ENCODE measurements at places on chromosomes 1 and 21.

- DNase-seq = no peak
Observed at GRCh38 chr21:36489776-36490165, 9.8 kb upstream of the CLDN14 start.

DNA sequence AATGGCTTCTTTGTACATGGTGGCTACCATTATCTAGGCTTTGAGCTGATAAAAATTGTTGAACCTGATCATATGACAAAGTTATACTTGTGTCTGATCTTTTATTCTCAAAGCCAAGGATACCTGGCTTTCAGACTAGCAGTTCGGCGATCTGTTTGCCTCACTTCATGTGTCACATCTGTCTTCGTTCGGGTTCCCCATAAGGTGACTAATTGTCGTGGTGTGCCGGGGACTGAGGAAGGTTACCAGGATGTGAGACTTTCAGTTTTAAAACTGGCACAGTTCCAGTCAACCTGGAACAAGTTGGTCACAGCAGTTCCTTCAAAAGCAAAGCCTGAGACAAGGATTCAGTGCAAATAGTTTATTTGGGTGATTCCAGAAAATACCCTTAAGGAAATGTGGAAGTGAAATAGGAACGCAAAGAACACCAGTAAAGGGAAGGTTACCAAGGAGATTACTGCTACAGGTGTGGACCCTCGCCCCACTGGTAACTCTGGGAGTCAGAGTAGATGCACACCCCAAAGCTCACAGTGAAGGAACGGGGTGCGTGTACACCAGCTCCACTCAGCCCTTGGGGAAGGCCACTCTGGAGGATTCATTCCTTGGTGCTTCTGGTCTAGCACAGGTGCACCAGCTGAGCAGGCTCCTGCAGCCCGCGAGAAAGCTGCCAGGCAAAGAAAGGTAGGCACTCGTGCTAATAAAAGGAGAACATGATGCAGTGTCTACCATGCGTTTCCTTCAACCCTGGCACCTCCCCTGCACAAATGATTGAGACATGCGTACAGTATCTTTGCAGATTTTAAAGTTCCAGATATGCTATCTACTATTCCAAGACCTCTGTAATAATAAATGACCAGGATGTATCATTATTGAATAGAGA lies 69.0 kb downstream of the VWA5B1 start:
- DNase-seq = no peak

GRCh38 chr1:90246069-90246468 lies 251.2 kb downstream of the ZNF326 start:
- no peak for DNase-seq

GRCh38 chr1:193311226-193311948 lies 125.0 kb upstream of the B3GALT2 start:
- DNase-seq = no peak

GRCh38 chr1:235430991-235431390 lies 63.8 kb downstream of the TBCE start:
- DNase-seq = no peak

DNA sequence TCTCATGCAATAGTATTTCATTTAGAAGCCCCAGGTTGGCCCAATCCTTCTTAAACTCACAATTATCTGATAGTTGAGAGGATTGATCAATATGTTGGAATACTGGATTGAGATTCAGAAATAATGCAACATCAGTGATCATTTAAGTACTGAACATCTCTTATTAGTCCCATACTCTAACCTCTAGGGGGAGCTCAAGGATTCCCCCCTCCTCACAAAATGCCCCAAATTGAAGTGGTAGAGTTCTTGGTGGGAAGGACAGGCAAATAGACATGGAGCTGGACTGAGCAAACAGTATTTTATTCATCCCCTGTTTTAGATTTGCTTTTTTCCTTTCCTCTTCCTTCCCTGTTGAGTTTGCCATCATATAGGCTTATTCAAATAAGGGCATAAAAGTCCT lies 62.8 kb downstream of the NGF start:
- DNase-seq = no peak

DNA sequence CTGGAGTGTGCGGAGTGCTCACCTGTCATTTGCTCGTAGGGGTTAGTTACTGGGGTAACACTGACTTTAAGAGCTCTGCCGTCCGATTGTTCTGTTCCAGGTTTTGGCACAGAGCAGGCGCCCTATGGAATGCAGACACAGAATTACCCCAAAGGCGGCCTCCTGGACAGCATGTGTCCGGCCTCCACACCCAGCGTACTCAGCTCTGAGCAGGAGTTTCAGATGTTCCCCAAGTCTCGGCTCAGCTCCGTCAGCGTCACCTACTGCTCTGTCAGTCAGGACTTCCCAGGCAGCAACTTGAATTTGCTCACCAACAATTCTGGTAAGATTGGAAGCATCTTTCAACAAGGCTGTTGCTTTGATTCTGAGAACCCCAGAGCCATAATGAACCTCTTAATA lies 12.6 kb downstream of the ETS2 start:
- no peak for DNase-seq

DNA sequence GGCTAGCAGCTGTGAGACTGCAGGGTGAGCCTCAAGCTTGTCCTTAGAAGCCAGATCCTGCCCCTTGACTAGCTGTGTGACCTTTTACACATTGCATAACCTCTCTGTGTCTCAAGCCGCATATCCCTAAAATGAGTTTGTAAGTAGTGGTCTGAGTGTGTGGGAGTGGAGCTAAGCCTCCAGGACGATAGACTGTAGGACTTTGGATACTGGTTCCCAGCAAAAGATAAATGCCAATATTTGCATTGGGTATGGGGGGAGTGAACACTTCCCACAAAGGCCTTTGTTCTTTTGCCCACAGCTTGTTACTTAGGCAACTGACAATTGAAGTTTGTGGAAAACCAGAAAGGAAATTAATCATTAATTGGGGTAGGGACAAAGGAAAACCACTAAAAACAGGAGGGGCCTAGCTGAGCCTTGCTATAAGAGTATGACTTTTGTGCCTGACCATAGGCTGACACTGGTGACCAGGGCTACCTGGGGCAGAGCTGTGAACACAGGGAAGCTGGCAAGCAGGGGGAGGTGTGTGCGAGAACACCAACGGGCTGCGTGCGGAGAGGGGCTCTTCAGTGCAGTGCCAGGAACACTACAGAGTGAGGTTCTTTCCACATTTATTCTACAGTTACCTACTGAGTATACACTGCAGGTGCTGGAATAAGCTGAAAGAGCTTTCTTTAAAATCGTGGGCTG lies 102.4 kb upstream of the ETV3 start:
- no peak for DNase-seq

- DNase-seq = no peak
Observed at GRCh38 chr1:225933072-225933471, 7.9 kb downstream of the LEFTY2 start.

DNA sequence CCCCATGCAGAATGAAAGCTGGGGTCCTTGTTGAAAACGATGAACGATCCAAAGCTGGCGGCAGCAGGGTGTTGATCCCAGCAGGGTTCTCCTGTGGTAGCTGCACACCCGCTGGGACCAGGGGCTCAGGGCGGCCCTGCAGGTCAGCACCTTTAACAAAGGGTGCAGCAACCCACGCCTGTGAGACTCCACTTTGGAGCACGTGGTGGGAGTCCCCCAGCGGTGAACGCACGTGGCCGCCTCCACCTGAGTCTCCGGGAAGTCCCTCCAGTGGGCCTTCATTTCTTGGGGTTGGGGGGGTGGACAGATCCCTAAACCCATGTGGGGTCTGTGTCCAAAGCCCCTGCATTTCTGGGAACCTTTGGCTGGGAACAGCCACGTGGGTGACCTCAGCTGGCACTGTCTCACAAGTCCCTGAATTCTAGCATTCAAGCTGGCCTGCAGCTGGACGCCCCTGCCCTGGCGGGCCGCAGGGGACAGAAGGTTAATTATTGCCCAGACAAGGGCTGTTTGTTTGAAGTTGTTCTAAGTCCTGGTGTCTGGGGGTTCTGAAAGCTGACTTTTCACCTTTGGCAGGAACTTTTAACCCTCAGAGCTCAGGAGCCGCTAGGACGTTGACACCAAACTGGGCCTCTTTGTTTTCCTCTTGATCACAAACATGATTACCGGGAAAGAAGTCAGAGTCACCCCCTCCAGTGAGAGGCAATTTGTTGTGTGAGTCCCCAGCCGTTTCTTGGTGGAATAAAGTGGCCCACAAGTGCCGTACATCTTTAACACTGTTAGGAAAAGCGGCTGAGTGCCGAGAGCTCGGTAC lies 64.5 kb downstream of the COL18A1 start:
- DNase-seq = no peak

GRCh38 chr1:54876814-54877213 lies 10.2 kb downstream of the DHCR24 start:
- no peak for DNase-seq

- DNase-seq = no peak
Observed at GRCh38 chr21:34020983-34021553, 52.3 kb upstream of the MRPS6 start.

DNA sequence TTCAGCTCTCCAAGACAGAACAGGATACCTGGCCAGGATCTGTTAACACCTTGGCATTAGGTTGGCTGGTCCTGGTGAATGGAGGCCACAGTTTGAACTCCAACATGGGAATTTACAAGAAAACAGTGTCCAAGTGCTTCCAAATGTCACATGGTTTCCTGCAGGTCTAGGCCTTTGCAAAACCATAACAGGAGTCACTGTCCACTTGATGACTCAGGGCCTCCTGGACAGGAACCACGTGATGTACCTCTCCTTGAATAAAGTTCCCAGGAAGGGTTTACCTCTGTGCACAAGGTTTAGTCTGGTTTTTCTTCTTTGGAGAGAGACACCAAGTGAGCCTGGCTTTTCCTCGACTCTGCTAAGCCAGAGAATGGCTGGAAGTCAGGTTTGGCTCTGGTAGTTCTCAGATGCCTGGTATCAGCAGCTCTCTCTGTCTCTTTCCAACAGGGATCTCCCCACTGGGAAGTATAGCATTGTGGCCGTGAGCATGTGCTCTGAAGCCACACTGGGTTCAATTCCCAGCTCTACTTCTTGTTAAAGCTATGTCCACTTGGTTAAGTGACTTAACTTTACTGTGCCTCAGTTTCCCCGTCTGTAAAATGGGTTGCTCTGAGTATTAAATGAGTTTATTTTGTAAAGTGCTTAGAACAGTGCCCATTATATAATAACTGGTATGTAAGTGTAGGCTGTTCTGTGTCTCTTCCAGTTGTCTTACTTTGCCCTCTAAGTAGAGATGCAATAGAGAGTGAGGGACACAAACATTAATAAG lies 27.3 kb upstream of the TMEM61 start:
- DNase-seq = no peak

GRCh38 chr21:37548521-37548981 lies 182.0 kb downstream of the DYRK1A start:
- DNase-seq = no peak

- no peak for DNase-seq
Observed at GRCh38 chr1:197435224-197435623, 167.2 kb downstream of the CRB1 start.

GRCh38 chr21:27466140-27466539 lies 499.3 kb upstream of the ADAMTS5 start:
- DNase-seq = no peak

DNA sequence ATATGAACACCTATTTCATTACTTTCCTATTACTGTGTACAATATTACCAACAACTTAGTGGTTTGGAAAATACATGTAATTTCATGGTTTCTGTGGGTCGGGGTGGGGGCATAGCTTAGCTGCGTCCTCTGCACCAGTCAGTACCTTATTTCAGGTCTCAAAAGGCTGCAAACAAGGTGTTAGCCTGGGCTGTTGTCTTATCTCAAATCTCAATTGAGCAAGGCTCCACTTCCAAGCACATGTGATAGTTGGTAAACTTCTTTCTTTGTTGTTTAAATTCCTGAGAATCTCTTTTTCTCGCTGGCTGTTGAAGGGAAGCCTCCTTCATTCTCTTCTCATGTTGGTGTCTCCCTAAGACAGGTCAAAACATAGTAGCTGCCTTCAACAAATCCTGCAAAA lies 485.4 kb downstream of the AMY1C start:
- DNase-seq = no peak

GRCh38 chr1:244861683-244862082 lies 2.7 kb downstream of the HNRNPU start:
- no peak for DNase-seq

DNA sequence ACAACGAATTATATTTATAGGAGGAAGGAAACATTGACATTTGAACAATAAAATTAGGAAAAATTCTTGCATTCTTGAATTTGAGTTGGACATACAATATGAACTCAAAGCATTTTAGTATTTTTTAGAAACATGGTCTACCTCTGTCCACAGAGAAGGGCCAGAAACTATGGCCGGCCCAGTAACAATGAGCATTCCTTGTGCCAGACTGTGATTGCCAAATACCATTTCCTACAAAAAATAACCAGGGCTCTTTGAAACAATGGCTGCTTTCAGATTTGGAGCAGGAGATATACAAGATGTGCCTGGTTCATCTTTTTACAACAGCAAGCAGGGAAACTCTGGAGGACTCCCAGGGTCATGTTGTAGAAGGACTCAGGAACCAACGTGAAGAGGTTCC lies 38.4 kb downstream of the NOS1AP start:
- no peak for DNase-seq

DNA sequence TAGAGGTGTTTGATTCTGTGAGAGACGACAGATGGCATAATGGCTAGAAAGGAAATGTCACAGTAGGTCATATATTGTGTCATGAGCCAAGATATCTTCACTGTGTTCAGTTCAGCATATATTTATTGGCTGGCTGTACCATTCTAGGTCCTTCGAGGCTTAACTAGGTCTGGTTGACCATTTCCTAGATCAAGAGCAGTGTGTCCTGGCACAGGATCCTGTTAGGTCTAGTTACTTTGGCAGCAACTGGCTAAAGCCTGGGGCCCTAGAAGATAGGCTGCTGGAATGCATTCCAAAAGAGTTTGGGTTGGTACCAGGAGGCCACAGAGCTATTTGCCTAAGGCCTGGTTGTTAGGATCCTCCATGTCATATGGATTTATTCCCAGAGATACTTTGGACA lies 20.9 kb downstream of the ZBTB40 start:
- no peak for DNase-seq

GRCh38 chr1:215273838-215274516 lies 191.4 kb downstream of the KCNK2 start:
- no peak for DNase-seq

DNA sequence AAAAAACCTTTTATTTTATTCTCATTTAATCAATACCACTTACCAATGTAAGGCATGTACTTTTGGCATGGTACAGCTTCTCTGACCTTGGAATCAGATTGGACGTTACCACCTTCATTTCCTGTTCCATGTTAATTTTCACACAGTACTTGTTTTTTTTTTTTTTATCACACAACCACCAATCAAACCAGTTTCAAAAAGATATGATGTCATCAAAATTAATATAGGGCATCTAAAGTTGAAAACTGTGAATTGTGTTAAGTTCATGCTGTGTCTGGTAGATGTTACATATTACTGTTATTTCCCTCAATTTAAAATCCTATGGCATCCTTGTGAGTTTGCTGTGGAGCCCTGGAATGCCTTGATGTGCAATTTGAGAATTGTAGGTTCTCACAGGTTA lies 85.1 kb downstream of the NPHS2 start:
- DNase-seq = no peak

DNA sequence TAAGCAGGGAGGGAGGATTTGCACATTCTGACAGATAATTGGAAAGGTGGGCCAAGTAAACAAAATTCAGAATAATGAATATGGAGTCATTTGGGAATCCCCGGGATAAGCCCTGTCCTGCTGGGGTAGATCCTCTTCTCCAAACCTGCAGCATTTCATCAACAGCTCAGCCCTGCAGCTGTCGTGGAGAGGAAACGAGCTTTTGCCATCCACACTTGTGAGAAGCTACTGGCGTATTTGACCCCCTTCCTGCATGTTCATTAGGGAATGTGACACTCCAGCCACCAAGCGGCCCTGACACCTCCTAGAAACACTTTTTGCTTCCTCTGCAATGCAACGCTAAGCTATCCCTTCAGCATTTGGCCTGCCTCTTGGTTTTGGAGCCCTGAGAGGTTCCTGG lies 8.0 kb upstream of the LEFTY2 start:
- DNase-seq = no peak

- DNase-seq = no peak
Observed at GRCh38 chr1:66372522-66373101, 161.3 kb upstream of the SGIP1 start.
